CMK (cell line): ENCODE measurements at places on chromosomes 5 and 9.

GRCh38 chr5:158699298-158699880, 400.3 kb downstream of the EBF1 start:
- DNase-seq, result no peak

DNA sequence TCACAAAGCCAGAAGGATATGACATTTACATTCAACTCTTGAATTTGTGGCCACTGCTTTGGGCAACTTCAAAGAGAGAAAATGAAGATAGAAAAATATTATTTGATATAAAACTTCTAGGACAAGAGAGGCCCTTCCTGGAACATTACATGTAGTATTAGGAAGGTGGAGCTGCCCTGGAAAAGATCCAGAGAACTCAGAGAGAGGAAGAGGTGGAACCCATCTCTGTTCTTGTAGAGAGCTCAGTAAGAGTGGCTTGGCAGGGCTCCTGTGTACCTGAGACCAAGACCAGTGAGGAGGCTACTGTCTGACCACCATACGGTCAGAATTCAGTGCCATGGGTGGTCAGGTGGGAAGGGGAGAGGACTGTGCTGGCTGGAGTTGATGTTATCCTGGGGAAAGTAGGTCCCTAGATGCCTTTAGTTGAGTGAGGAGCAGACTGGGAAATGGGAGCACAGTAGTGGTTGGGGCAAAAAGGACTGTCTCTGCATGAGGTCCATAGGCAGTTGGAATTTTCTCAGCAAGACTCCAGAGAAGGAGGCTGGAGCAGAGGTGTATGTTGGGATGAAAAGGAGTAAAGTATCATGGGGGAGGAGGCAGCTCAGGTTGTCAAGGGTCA, 7.6 kb downstream of the TGFBI start:
- no peak for DNase-seq

DNA sequence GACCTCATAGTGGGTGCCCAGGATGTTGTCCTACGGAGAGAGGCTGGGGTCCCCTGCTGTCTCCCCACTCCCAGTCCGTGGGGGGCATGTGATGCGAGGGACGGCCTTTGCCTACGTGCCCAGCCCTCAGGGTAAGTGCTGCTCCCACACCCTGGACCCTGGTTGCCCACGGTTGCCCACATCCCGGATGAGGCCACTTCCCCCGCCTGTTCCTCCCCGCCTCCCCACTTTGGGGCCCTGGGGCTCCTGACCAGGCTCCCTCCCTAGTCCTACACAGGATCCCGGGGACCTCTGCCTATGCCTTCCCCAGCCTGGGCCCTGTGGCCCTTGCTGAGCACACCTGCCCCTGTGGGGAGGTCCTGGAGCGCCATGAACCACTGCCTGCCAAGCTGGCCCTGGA, 1.5 kb downstream of the SLC34A1 start:
- DNase-seq, result no peak

- DNase-seq, result no peak
Observed at GRCh38 chr5:107576736-107577393, 93.9 kb downstream of the EFNA5 start.

GRCh38 chr5:8773046-8773615, 772.7 kb downstream of the SEMA5A start:
- no peak for DNase-seq

DNA sequence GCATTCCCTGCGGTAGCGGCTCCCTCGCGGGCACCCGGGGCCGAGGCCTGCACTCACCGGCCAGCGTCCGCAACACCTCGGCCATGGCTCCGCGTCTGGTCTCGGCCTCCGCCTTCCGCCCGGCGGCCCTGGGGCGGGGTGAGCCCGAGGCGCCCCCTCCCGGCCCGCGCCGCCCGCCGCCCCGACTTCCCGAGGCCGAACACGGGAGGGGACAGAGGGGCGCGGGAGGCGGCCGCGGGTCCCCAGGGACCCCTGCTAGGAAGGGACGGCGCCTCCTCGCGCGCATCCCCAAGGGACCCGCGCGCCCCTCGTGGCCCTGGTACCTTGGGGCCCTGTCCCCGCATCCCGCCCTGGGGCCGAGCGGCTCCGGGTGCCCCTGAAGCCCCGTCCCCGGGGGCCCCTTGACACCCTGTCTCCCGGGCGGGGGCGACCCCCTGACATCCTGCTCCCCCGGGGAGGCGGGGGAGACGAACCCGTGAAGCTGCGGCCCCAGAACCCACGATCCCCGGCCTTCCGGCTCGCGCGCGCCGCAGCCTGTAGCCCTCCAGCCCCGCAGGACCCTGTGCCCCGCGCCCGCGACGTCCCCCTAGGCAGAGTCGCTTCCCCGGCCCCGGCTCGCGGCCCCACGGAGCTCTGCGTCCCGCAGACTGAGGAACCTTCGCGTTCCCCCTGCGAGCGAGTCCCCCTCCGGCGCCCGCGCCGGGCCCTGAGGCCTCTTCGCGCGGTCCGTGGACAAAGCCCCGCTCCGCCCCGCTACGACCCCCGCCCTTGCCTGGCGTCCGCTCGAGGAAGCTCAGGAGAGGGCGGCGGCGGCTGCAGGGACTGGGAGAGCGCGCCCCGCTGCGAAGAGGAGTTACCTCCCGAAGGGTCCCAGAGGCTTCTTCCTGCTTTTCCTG, at the start of gene ABO:
Gene ABO, minus strand, starts transcription at position 97 of the 896 bp plus-strand sequence.
- no peak for DNase-seq
